ENCODE measurements at places on chromosomes 5 and 9.

- DNase-seq, result no peak
Observed at GRCh38 chr9:281741-282645, 67.3 kb downstream of the DOCK8 start.

- peak; percentile 70 for DNase-seq
Observed at GRCh38 chr9:134455934-134456755, 129.9 kb downstream of the RXRA start.

- no peak for DNase-seq
Observed at GRCh38 chr9:91923145-91923544, 26.9 kb downstream of the ROR2 start.

DNA sequence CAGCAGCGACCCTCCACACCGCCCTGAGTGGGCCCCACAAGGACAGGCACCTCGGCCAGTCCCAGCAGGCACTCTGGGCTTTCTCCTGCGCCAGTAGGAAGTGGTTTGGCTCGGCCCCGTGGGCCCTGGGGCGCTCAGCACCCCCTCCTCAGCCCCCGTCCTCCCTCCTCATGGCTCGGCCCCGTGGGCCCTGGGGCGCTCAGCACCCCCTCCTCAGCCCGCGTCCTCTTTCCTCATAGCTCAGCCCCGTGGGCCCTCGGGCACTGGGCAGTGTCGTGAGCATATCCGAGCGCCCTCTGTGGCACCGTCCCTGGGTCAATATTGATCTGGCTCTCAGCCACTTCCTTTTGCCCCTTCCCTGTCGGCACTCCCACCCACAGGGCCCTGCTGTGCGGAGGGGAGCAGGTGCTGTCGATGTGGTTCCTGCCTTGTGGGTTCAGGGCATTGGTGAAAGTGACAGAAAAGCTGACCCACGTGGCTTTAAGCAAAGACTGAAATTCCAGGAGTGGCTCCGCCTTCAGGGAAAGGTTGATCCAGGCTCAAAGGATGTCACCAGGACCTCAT, 5.5 kb upstream of the SCGB3A1 start:
- DNase-seq, result no peak

GRCh38 chr9:22170556-22170955, 161.5 kb upstream of the CDKN2B start:
- no peak for DNase-seq

DNA sequence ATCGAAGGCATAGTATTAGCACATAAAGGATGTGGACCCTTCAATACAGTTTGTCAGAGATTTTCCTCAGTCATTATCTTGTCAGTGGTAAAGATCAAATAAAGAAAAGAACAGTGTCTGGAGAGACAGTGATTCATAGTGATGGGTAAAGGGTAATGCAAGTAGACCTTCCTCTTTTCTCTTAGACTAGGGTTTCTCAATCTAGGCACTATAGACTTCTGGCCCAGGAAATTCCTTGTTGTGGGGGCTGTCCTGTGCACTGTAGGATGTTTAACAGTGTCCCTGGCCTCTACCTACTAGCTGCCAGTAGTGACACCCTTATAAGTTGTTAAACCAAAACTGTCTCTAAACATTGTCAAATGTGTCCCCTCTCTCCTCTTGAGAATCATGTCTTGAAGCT, 6.9 kb downstream of the CAMK4 start:
- no peak for DNase-seq

DNA sequence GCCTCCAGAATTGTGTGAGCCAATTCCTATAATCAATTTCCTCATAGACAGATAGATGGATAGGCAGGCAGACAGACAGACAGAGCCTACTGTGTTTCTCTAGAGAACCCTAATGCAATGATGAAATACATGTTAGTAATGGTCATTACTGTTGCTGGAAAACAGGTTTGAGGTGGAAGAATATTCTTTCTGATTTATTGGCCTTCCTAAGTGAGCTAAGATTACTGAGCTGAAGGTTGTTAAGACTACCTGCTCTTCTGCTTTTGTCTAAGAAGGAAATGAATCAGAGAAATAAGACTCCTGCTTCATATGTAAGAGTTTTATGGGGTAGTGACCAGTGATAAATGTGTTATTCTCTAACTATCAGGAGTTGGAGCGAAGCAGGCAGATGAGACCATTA, 219.9 kb downstream of the ELAVL2 start:
- DNase-seq, result no peak

DNA sequence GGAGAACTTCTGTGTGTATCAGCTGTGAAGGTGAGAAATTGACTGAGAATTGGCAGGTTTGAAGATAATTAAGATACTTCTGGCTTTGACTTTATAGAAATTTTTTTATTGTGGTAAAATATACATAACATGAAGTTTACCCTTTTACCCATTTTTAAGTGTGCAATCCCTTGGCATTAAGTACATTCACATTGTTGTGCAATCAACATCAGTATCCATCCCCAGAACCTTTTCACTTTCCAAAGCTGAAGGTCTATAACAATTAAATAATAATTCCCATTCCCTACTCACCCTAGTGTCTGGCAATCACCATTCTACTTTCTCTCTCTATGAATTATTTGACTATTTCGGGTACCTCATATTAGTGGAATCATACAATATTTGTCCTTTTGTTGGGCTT, 69.9 kb downstream of the ACTBL2 start:
- DNase-seq, result no peak

DNA sequence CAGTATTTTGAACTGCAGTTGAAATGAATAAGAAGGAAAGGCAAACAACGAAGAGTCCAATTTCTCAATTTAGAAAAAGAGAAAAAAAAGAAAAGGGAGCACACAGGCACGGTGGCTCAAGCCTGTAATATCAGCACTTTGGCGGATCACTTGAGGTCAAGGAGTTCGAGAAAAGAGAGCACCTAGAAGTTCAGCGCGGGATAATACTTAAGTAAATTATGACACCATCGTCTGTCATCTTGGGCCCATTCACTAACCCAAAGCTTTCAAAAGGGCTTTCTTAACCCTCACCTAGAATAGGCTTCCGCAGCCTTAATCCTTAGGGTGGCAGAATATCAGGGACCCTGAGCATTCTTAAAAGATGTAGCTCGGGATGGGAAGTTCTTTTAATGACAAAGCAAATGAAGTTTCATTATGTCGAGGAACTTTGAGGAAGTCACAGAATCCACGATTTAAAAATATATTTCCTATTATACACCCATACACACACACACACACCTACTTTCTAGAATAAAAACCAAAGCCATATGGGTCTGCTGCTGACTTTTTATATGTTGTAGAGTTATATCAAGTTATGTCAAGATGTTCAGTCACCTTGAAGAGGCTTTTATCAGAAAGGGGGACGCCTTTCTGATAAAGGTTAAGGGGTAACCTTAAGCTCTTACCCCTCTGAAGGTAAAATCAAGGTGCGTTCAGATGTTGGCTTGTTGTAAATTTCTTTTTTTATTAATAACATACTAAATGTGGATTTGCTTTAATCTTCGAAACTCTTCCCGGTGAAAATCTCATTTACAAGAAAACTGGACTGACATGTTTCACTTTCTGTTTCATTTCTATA, 602 bp upstream of the CD274 start:
- no peak for DNase-seq

- DNase-seq, result no peak
Observed at GRCh38 chr5:170426786-170427185, 37.6 kb upstream of the KCNMB1 start.

GRCh38 chr5:176736301-176736930, 73.9 kb upstream of the UNC5A start:
- DNase-seq, result peak; percentile 22

DNA sequence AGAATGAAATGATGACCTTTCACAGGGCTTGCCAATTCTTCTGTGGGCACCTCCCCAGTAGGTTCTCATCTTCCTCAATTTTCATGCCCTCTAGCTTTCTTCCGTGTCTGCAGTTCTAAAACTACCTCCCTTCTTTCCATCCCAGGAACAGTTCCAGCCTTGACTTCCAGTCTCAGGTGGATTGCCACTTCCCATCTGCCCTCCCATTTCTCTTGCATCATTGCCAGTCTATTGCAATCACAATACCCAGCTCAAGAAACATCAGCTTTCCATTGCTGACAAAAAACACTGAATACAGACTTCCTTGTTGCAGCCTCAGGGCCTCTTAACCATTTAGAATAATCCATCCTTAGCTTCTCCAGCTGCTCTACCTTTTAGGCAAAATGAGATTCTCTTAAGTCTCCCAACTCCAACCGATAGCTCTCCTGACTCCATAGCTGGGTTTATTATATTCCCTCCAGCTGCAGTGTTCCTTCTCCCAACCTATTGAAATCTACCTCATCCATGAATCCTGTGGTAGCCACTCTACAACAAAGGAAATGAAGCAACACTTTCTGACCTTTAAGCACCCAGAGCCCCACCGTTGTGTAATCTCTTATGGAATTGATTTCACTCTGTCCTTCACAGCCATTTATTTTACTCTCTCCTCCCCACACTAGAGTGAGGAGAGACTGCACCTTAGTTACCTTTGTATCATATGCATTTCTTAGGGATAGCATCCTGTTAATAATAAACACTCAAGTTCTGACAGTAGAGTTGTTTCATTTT, 75.6 kb upstream of the PCA3 start:
- DNase-seq, result no peak

DNA sequence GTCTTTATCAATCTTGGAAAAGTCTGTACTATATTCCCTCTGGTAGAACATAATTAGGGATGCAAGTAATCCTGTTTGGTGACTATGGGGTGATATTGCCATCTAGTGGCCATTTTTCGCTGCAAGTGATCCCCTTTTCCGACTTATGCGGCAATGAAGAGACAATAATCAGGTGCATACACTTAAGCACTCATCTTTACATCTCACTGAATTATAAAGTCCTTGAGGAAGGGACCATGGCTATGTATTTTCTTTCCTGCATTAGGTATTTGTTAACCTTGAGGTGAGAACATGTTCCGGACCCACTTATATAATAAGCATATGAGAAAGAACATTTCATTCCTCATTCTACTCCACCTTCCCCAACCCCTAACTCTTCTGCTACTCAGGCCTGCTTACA, 19.6 kb upstream of the LIX1 start:
- peak; percentile 69 for DNase-seq

GRCh38 chr5:111960476-111961215, 203.7 kb upstream of the NREP start:
- no peak for DNase-seq

DNA sequence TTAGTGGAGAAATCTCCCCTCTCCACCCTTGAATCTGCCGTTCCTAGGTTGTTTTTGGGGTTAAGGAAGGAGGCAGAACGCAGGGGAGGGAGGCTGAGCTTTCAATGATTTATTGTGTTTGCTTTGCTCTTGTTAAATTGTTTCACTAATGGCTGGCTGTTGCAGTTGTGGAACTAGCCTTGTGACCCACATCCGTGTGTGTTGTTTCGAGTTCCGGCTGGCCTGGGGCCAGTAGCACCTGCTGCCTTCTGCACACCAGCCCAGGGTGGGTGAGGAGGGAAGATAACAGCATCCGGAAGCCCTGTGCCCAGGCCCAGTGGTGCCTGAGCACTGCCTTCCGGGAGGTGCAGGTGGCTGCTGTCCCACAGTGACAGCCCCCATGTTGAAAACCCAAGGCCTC, 3.6 kb downstream of the ERGIC1 start:
- no peak for DNase-seq

DNA sequence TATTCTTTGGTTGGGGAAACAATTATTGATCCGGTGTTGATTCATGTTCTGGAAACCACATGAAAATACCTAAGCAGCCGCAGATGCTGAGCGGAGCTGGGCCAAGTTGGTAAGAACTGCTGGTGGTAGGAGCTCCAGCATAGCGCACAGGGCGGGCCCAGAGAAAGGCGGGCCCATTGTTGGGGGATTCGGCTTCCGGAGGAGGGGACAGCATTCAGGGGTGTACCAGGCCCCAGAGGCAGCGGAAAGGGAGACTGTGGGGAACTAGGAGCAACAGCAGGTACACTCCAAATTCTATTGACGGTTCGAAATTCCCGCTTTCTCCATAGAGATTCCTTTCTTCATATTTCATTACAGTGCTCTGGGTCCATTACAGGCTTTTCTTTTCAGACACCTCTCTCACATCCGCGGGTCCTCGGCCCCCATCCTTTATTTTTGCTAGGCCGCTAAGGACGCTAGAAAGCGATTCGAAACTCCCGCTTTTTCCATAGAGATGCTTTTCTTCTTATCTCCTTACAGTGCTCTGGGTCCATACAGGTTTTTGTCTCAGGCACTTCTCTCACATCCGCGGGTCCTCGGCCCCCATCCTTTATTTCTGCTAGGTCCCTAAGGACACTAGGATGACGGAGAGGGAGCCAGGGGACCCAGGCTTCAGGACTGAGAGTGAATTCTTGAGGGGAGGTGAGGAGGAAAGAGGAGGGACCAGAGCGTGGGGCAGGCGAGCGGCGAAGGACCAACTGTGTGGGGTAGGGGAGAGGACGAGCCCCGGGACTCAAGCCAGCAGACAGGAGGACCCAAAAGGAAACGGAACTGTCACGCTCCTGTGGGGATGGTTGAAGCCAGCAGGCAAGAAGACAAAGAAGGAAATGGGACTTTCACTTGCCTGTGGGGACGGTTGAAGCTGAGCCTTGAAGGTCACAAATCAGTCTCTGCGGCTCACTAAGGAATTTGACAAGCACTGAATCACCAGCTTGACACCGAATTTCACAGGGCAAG, at the start of gene CCDC152:
CCDC152 (plus strand) TSS at position 213 of the 996 bp plus-strand sequence. CDS start 2,304 bp downstream, outside the sequence.
- no peak for DNase-seq

DNA sequence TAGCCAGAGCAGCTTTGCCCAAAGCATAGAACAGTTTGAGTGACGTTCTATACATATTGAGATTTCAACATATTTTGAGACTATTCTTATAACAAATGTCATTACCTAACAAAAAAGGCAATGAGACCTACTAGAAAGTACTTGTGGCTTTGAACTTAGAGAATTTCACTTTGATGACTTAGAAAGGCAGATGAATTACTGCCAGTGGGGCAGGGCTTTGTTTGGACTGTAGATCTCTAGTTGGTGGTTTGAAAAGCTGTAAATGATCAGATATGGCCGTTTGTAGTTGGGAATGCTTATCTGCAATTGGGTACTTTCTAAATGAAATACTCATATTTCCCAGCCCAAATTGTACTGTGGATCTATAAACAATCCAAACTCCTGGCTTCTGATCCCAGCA, 28.1 kb downstream of the SOX30 start:
- DNase-seq, result no peak

DNA sequence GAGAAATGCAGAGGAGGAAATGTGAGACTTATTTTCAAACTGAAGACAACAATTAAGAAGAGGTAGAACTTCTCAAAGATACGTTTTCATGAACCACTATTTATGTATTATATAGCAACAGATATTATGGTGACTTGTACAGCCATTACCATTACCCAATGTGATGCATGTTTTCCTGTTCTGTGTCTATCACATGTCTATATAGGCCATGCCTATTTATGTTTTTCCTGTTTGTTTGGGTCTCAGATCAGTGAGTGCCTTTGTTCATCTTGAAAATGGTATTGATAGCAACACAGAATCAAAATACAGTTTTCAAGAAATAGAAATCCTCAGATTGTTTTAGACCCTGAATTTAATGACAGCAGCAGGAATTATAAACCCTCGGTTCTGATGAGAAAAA, 44.0 kb downstream of the DAPK1 start:
- DNase-seq, result no peak

- no peak for DNase-seq
Observed at GRCh38 chr9:6522263-6522662, 109.3 kb downstream of the UHRF2 start.

GRCh38 chr5:137084016-137084415, 415.1 kb downstream of the SPOCK1 start:
- no peak for DNase-seq
